ENCODE measurements at places on chromosomes 13 and 19.

DNA sequence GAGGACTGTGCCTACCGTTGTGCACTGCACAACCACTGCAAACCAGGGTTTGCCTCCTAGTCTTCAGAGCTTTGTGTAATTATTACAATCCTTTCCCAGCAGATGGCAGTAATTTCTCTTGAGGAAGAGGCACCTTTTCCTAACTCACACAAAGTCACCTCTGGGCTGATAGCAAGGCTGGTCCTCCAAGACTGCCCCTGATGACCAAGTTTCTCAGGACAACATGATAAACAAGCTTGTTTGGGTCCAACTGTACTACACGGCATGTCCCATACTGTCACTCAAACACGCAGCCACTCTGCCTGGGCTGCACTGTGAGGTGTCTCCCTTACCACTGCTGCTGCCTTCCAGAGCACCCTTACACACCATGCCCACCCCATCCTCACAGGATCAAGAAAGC is 39.3 kb downstream of the RFXAP start:
- DNase-seq = peak; percentile 30

GRCh38 chr13:41945926-41946325 is 15.0 kb downstream of the VWA8 start:
- no peak for DNase-seq

DNA sequence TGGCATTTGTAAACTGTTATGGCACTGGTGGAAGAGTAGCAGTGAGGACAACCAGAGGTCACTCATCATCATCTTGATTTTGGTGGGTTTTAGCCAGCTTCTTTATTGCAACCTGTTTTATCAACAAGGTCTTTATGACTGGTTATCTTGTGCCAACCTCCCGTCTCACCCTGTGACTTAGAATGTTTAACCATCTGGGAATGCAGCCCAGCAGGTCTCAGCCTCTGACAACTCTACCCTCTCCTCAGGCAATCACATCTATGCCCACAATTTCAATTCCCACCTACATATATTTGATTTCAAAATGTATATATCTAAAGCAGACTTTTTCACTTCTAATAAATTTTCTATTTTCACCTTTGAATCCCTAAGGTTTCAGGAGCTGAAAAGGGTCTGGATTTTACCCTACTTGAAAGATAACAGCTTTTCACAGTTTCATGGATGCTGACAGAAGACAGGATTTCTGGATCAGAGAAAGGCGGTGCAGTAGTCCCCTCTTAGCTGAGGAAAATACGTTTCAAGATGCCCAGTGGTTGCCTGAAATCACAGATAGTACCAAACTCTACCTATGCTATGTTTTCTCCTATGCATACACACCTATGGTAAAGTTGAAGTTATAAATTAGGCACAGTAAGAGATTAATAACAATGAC is 1171.8 kb downstream of the DIAPH3 start:
- DNase-seq = no peak

GRCh38 chr13:101016475-101016874 is 341.9 kb upstream of the TMTC4 start:
- no peak for DNase-seq

- no peak for DNase-seq
Observed at GRCh38 chr19:55520691-55521292, 16.1 kb downstream of the SBK2 start.

GRCh38 chr19:42270346-42271044 is 1.4 kb downstream of the CIC start:
- no peak for DNase-seq

DNA sequence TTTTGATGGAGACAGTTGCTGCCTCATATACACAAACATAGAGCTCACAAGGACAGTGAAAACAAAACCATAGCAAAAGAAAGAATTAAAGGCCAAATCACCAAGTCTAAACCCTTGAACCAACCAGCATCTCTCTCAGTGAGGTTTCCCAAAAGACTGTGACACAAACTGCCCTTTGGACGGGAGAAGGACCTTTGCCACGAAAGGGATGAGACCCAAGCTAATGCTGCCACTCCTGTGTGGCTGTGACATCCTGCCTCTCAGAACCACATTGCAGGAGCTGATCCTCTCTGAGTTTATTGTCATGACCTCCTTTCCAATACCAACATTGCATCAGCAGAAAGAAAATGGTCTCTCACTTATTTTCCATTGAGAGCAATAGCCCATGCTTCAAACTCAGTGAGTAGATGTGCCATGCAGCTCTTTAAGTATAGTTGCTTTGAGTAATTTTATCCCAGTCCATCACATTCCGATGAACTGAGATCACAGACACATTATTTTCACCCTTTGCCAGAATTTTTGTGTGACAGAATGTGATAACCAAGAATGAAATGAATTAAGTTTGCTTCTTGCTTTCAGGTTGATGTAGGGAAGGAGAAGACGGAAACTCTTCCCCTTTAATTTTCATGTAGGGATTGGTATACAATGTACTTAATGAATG is 133.5 kb upstream of the IRS2 start:
- no peak for DNase-seq

DNA sequence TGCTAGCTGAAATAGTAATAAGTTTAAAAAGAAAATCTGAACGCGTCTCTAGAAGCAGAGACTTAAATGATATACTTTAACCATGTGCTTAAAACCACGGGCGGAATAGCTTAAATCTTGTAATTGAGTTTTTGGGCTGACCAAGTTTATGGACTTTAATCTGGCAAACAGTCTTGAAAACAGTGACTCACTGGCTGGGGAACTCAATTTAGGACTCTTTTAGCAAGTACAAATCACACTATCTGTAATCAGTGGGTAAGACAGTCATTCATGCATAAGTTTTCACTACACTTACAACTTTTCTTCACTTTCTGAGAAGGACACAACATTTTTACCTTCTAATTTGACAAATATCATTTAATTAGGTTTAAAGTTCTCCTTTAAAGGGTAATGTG is 26.8 kb downstream of the ZNF627 start:
- no peak for DNase-seq

DNA sequence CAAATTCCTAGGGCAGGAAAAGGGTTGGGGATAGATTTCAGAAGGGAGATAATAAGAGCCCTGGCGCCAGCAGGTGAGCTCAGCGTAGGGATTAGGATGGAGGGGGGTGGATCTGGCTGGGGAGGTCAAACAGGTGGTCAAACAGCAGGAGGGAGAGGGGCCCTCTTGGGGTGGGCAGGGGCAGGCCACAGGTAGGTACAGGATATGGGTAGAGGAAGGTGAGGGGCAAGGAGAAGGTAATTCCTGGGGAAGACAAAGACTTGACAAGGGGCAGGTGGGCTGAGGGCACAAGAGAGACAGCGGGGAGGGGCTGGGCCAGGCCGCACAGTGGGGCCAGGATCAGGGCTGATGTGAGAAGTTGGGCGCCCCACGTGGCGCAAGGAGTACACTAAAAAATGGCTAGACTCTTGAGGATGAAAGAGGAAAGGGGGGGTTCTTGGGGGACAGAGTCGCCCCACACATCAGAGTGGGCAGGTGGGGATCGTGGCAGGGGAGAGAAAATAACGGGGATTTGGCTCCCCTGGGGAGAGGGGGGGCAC is 713 bp downstream of the KRI1 start:
- DNase-seq = no peak

DNA sequence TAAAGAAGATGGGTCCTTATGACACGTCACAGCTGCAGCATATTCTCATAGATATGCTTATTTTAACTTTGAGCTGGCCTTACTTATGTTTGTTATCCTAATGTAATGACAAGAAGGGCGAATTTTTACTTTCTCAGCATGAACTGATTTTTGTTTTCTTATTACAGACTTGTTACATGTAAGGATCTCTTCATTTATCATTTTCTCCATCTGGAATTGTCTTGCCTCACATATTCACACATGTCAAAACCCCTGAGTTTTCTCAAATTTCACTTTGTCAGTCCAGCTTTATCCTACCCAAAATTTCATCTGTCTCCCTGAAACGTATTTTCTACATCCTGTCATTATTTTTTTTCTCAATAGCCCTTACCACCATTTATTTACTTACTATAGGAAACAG is 1774.0 kb upstream of the PRR20A start:
- DNase-seq = no peak

GRCh38 chr13:52899206-52899605 is 50.8 kb upstream of the PCDH8 start:
- no peak for DNase-seq

GRCh38 chr13:110444226-110444653 is 117.3 kb downstream of the RAB20 start:
- no peak for DNase-seq

DNA sequence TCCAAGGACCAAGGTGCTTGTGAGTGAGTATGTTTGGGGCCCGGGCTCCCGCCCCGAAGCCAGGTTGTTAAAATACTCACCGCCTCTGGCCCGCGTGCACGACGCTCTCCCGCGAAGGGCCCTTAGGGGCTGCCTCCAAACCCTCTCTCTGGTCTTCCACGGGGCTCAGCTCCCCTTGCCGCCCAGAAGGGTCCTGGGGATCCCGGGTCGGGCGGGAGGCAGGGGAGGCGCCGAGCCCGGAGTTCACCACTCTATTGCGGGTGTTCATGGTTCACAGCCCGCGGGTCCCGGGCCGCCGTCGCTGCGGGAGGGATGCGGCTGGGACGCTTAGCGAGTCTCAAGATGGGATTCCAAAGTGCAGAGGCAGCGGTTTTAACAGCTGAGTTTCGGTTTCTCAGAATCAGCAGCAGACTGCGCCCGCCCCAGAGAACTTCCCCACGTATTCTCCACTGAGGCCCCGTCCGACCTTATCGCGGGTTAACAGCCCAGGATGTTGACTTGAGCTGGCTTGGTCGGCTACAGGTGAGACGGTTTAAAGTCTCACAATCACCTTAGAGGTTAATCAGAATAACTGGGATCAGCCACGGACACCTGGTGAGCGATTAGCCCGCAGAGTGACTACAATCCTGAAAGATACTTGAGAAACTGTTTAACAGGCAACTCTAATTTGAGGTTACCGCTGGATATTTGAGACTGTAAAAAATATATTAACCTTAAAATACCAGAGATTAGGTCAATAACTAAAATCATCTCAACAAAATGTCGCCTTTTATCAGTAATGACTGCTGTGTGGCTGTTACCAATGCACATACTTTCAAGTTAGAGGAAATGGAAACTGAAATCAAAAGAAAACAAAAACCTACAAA is at the start of gene EPSTI1:
EPSTI1 (minus strand) TSS at position 344 of the 866 bp plus-strand sequence; CDS start at position 268, 76 bp downstream.
- DNase-seq = no peak

DNA sequence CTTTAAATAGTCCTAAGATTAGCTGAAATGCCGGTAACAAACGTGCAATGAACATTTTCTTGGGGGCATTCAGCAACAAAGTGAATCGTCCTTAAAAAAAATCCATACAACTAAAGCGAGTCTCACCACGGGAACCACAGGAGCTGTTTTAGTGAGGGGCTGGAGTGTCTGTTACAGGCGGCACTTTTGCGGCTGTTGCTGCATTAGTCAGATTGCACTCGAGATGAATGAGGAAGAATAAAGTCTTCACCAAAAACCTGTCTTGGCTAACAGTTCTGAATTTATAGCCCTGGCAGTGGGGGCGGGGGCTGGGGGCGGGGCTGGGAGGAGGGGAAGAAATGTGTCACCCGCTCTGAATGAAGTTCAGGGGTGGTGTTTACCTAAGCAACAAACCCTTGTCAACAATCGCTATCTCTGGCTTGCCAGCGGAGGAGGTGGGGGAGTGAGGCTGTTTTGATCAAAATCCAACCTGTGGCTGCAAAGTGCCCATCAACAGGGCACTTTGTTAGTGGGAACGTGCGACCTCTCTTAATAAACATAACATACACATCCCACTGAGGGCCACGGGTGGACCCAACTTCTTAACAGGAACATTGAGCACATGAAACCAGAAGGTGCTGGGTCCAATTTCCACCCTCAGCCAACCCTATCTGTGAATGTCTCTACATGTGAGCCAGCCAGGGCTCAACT is 44.5 kb downstream of the RFX2 start:
- peak; percentile 12 for DNase-seq

GRCh38 chr13:78630511-78630910 is 27.2 kb upstream of the POU4F1 start:
- no peak for DNase-seq

DNA sequence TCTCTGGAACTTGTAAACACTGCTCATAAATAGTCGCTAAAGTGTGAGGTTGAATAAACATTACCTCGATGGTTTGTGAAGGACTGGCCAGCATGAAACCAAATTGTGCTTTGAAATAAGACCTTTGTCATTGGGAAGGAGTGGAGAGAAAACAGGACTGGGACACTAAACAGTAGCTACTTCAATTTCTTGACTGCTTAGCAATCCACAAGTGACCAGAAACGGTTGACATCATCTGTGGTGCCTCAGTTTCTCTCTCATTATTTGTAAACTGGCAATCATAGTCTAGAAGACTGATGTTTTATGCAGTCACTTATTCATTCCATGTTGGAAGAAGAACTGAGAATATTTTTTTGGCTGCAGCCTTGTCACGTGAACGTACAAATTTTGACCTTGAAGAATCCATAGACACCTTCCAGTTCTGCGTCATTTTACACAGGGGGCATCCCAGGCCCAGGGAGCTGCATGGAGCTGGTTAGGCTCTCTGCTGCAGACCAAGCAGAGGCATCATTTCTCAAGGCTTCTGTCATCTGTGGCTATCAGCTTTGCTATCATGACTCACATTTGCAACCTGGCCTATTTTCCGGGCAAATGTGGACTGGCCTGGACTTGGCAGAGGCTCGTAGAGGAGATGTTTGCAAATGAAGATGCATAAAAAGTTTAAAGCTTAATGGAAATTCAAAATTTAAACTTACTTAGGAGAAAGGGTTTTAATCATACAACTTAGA is 391.8 kb downstream of the FGF9 start:
- no peak for DNase-seq

DNA sequence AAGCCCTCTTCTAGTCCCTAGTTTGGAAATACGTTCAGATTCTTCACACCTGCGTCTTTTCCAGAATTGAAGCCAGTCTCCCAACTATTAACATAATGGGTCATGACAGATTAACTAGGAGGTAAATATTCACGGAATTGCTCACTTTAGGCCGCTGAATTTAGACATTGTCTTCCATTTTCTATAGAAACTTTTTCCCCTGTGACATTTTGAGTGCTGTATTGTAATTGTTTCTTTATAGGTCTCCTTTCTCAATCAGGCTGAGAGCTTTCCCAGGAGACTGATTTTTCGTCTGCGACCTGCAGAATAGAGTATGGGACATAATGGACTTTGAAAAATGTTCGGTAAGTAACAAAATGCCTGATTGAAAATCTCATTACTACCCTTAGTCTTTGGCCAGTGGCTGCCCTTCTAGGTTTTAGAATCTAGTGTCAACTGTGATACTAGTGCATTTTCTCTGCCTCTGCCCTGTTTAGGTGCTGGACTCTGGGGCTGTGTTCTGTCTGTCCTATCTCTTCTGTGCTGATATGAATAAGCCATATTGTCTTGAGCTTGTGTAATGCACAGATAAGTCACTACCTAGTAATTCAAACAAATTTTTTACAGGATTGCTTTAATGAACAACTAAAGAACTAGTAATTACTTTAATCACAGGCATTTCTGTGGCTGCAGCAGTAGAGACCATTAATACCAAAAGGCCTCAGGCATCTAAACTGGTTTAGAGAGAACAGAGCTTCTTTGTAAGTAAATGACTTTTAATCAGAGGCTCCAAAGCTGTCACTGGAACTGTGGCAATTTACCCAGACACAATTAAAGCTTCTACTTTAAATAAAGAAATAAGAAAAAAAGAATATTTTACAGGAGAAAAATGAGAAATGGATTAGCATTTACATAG is 122.4 kb upstream of the FREM2 start:
- DNase-seq = no peak
